ENCODE measurements at places on chromosomes 16 and 17. TPM values are rescaled to one million over a fixed set of nuclear protein-coding genes. Genes with fewer than 3 reads are reported as not detected.

DNA sequence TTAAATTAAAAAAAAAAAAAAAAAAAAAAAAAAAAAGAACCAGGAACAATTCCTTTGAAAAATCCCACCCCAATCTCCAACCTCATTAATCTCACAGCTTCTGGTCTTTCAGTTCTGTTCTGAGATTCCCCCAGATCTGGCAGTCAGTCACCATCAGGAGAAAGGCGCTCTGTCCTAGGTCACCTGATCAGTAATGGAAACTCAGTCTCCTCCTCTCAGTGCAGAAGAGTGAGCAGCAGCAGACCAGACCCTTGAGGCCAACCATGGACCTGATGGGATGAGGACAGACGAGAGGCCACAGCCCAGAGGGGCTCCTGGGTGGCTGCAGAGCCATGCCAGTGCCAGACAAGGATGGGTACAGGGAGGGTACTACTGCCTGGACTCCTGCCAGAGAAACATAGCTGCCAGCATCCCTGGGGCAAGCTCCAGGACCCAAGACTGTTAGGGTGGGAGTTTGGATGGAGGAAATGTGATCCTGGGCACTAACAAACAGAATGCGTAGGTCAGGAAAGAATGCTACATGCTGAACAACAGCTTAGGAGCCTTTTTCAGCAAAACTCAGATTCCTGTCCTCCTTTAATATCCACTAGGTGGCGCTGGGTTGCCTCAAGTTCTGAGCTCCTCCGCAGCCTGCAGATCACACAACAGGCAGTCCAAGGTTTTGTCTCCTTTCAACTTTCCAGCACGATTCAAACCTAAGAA lies 28.7 kb downstream of the MPG start:
- DNase-seq, result peak; percentile 58
- no peak overlapping the region for H3K4me3 ChIP-seq
- H3K36me3 ChIP-seq, result peaks cover 8% of the 10 kb centered on the region
- H3K27me3 ChIP-seq, result no peaks in the 10 kb centered on the region
- H3K4me1 ChIP-seq, result no peaks in the 10 kb centered on the region
- H3K27ac ChIP-seq, result no peak overlapping the region

DNA sequence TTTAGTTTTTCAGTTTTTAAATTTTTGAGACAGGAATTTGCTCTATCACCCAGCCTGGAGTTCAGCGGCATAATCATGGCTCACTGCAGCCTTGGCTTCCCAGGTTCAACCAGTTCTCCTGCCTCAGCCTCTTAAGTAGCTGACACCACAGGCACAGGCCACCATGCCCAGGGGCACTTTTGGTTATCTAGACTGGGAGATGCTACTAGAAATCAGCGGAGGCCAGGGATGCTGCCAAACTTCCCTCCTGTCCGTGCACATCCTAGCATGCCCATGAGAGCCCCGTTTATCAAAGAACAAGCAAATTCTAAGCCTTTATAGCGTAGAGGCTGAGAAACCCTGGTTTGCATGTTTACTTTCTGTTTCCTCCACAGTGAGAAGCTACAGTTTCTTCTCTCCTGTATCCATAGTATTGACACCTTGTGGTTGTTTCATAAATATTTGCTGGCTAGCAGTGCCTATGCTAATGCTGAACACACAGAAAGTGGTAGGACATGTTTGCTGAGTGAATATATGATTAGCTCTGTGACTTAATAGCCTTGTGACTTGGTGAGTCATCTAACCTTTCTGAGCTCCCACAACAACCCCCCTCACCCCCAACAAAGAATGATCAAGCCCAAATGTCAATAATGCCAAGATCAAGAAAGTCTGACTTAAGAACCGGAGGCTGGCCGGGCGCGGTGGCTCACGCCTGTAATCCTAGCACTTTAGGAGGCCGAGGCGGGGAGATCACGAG lies 39.2 kb upstream of the MAF start:
- H3K27me3 ChIP-seq, result no peaks in the 10 kb centered on the region
- peak overlapping the region; percentile 47 for H3K4me3 ChIP-seq
- peak; percentile 43 for DNase-seq
- peak overlapping the region; percentile 97 for H3K27ac ChIP-seq
- H3K36me3 ChIP-seq, result peaks cover 23% of the 10 kb centered on the region

- peak; percentile 22 for DNase-seq
- H3K4me1 ChIP-seq, result peaks cover 6% of the 10 kb centered on the region
Measured at GRCh38 chr17:64278614-64279013, 15.6 kb upstream of the TEX2 start.

GRCh38 chr16:84150926-84151325 lies 5.8 kb downstream of the DNAAF1 start:
- H3K4me3 ChIP-seq, result no peak overlapping the region
- DNase-seq, result no peak
- no peaks in the 10 kb centered on the region for H3K4me1 ChIP-seq
- H3K27me3 ChIP-seq, result peaks cover 37% of the 10 kb centered on the region
- no peak overlapping the region for H3K27ac ChIP-seq

- DNase-seq, result no peak
- H3K4me1 ChIP-seq, result no peaks in the 10 kb centered on the region
- H3K36me3 ChIP-seq, result no peaks in the 10 kb centered on the region
- H3K4me3 ChIP-seq, result no peak overlapping the region
Measured at GRCh38 chr16:54353097-54353496, 66.5 kb upstream of the IRX3 start.

DNA sequence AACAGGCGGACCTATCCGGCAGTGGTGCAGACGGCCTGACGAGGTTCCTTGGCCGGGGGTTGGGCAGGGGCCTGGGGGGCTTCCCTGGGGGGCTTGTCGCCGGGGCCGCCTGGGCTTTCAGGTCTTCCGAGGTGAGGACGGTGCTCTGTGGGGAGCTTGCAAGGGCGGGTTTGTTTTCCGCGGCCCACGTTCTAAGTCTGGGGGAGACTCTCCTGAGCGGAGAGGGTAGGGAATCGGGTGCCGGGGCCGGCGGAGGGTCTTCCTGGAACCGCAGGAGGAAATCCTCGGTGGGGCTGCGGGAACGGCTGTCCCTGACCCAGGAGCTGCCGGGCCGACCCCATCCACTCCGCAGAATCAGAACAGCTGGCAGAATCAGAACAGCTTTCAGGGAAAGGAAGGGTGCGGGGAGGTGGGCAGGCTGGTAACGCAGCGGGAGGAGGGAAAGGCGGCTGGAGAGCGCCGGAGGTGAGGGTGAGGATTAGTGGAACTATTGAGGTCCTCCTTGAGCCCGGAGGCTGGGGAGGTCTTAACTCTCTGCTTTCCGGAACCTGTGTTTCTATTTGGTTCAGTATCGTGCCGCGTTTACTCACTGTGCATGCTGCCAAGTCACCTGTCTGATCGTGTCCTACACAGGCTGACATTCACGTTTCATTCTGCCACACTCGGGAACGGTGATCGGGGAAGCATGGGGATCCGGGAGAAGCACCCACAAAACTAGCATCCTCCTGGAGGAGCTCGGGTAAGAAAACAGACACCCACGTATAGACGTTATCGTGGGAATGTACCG lies 28.9 kb downstream of the CPSF4L start:
- peaks cover 67% of the 10 kb centered on the region for H3K4me1 ChIP-seq
- H3K27me3 ChIP-seq, result no peaks in the 10 kb centered on the region
- H3K27ac ChIP-seq, result peak overlapping the region; percentile 88
- H3K36me3 ChIP-seq, result peaks cover 50% of the 10 kb centered on the region
- peak; percentile 47 for DNase-seq

DNA sequence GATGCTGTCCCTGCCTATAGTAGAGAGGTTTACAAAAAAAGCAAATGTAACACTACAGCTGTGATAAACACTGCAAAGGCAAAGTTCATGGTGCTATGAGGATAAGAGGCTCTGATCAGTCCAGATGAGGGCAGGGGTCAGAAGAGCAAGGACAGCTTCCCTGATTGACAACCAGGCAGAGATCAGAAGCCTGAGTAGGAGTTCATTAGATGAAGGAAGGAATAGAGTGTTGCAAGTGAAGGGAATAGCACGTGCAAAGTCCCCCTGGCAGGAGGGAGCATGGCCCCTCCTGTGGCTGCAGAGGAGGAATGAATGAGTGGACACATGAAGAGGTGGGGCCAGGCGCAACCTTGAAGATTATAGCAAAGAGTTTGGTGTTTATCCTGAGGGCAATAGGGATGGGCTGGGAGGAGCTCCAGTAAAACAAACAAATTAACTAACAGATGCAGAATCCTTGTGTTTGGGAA lies 208.4 kb upstream of the IRX5 start:
- H3K27me3 ChIP-seq, result no peaks in the 10 kb centered on the region
- no peak overlapping the region for H3K27ac ChIP-seq
- H3K4me3 ChIP-seq, result no peak overlapping the region
- no peak for DNase-seq
- H3K36me3 ChIP-seq, result no peaks in the 10 kb centered on the region
- no peaks in the 10 kb centered on the region for H3K4me1 ChIP-seq

GRCh38 chr17:28901866-28902818 lies 737 bp downstream of the DHRS13 start:
- H3K36me3 ChIP-seq, result peaks cover 50% of the 10 kb centered on the region
- DNase-seq, result peak; percentile 58
- peak overlapping the region; percentile 79 for H3K4me3 ChIP-seq
- H3K4me1 ChIP-seq, result peaks cover 53% of the 10 kb centered on the region
- peak overlapping the region; percentile 78 for H3K27ac ChIP-seq

DNA sequence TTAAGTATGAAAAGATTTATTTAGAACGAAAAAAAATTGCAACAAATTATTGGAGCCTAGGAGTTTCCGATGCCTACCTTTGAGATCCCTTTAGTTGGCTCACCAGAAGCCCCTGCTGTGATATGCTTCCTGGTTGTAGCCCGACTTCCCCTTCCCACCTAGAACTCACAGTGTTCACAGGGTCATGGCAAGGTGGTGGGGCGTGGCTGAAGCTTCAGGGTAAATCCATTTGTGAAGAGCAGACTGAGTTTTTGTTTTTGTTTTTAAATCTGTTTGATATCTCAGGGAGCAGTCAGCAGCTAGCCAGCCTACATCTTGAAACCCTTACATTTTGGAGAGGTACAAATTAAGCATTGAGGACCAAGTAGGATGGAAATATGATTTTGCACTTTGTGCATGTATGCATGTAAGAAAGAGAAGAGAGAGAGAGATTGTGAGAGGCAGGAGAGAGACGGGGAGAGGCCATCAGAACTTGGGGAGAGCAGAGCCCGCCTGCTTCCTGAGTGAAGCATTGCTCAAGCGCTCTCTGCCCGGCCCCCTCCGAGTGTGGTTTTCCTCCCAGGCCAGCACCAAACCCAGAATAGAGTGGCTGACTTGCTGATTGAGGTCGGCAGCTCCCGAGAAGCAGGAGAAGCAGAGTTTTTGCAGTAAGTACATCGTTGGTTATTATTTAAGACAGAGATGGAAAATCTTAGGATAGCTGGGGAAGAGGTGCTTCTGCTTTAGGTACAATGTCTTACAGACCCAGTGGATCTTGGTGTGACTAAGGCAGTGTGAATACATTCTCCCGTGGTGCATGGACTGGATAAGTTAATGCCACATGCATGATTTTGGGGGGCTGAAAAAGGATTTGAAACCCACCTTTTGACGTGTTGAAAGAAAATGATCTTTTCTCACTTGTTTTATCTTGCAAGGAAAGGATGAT lies 64.2 kb downstream of the SPECC1 start:
- peak overlapping the region; percentile 65 for H3K4me3 ChIP-seq
- H3K4me1 ChIP-seq, result peaks cover 28% of the 10 kb centered on the region
- DNase-seq, result peak; percentile 65
- H3K36me3 ChIP-seq, result no peaks in the 10 kb centered on the region

GRCh38 chr17:9241774-9242496 lies 220.6 kb downstream of the NTN1 start:
- H3K27ac ChIP-seq, result no peak overlapping the region
- H3K4me3 ChIP-seq, result no peak overlapping the region
- peaks cover 12% of the 10 kb centered on the region for H3K4me1 ChIP-seq
- H3K27me3 ChIP-seq, result peaks cover 3% of the 10 kb centered on the region
- no peaks in the 10 kb centered on the region for H3K36me3 ChIP-seq
- no peak for DNase-seq

DNA sequence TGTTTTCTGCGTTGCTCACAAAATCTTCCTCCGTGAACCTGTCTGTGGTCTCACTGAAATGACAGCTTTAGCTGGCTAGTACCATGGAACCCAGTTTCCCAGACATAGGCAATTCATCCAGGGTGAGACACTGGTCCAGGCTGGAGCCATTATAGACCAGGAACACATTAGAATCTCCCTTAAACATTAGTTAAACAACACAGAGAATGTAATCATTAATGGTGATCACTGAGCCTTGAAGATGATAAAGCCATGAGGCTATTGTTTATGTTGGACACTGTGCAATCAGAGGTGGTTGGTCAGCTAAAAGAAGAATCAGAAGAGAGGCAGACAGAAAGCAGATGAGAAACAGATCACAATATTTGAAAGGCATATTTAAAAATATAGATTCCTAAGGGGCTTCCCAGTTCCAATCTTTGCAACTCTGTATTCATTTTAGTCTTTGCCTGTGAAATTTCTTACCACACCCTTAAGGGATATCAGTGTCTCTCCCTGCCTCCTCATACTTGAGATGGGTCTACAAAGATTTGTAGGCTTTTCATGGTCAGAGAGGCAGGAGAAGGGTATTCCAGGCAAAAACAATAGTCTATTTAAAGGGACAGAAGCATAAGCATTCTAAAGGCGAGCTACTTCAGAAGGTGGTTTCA lies 317.9 kb downstream of the MAP2K6 start:
- H3K4me3 ChIP-seq, result no peak overlapping the region
- peaks cover 2% of the 10 kb centered on the region for H3K4me1 ChIP-seq
- H3K27ac ChIP-seq, result no peak overlapping the region
- H3K36me3 ChIP-seq, result no peaks in the 10 kb centered on the region

DNA sequence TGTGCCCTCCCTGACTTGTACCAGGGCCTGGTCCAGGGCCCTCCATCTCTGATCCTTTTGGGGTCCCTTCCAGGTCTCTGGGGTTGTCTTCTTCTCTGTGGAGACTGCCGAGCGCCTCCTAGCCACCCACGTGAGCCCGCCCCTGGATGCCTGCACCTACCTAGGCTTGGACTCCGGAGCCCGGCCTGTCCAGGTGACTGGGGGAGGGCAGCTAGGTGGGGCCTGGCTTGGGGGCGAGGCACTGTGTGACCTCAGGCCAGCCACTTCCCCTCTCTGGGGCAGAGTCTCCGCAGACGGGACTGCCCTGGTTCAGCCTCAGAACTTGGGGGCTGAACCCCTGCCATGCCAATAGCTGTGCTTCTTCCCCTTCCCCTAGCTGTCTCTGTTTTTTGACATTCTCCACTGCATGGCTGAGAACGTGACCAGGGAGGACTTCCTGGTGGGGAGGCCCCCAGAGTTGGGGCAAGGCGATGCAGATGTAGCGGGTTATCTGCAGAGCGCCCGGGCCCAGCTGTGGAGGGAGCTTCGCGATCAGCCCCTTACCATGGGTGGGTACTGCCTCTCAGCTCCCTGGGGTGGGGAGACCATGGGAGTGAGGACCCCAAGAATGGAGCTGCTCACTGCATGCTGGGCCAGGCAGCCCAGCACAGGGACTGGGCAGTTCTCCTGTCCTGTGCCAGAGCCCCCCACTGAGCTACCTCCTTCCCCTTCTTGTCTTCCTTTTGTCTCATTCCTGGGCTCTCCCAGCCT lies 14.6 kb downstream of the FCSK start:
- no peaks in the 10 kb centered on the region for H3K36me3 ChIP-seq
- no peak overlapping the region for H3K4me3 ChIP-seq
- no peaks in the 10 kb centered on the region for H3K27me3 ChIP-seq
- no peak overlapping the region for H3K27ac ChIP-seq

GRCh38 chr16:64627781-64628180 lies 494.1 kb downstream of the CDH11 start:
- H3K36me3 ChIP-seq, result no peaks in the 10 kb centered on the region
- no peaks in the 10 kb centered on the region for H3K4me1 ChIP-seq
- H3K4me3 ChIP-seq, result no peak overlapping the region

The ASPA gene
- not detected for total RNA-seq

The OR1A1 gene
- total RNA-seq, result 0.05 TPM

The GLOD4 gene
- 46.0 TPM for total RNA-seq

The SLC16A11 gene
- total RNA-seq, result 0.35 TPM

All from activated CD4-positive, alpha-beta memory T cell treated with anti-CD3 and anti-CD28 coated beads, Interleukin-2, amount 10 ng/mL, durations not matched to agents 7 days and 5 days (primary cell).